ENCODE measurements at places on chromosomes 7 and 10.

- DNase-seq = no peak
Measured at GRCh38 chr10:132460071-132460470, 63.1 kb downstream of the PWWP2B start.

DNA sequence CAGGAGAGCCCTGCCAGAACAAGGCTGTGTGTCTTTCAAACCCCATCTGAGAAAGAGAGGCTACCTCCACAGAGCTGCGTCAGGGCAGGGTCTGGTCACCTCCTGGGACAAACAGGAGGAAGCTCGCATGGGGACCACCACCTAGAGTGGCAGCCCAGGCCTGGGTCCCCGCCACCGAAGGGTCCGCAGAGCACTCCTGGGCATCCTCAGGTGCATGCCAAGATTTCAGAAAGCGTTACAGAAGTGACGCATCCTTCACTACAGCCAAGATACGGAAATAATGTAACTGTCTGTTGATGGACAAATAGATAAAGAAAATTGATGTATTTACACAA is 42.6 kb downstream of the GSDME start:
- DNase-seq = no peak

GRCh38 chr10:16586358-16587138 is 64.9 kb upstream of the C1QL3 start:
- DNase-seq = no peak

- no peak for DNase-seq
Measured at GRCh38 chr10:23910291-23910690, 298.6 kb upstream of the KIAA1217 start.

DNA sequence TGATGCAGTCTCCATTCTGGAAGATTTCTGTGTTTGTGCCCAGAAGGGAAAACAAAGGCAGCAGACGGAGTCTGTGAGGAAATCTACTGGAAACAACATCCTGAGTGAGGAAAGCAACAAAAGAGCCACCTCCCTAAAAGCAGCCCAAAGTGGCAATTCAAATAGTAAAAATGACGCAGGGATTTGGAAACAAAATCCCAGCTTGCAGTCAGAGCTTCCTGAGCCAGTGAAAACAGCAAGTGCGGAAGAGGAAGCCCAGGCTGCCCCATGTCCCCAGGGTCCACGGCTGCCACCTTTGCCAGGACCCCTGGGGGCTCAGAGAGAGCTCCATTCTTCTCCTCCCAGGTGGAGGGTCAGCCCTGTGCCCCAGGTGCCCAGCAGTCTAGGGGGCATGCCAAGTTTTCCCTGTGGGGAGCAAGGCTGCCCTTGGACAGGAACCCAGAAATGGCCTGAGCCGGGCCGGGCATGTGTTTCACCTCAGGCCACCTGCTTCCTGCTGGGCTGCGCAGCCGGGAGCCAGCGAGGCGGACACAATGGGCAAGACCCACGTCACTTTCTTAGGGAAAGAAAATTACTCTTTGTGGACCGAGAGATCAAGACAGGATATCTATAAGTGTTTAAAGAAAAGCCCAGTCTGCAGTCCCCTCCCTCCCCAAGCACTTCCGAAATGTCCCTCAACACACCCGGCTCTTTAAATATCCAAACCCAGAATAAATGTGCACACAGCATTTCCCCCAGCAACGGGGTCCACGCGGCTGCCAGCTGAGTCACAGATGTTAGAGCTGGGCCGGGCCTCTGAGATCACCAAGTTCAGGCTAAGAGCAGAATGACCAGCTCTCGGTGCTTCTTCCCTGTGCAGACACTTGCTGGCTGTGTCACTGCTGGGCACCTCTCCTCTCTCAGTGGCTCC is 231.1 kb downstream of the ARHGAP12 start:
- no peak for DNase-seq

GRCh38 chr10:78907551-78908211 is 161.1 kb upstream of the ZMIZ1 start:
- no peak for DNase-seq

- no peak for DNase-seq
Measured at GRCh38 chr7:145511004-145511403, 605.6 kb upstream of the CNTNAP2 start.

GRCh38 chr7:38817526-38817925 is 91.5 kb downstream of the VPS41 start:
- no peak for DNase-seq

- DNase-seq = no peak
Measured at GRCh38 chr10:26987851-26988250, 112.4 kb downstream of the ANKRD26 start.

GRCh38 chr10:93224005-93224779 is 150.5 kb downstream of the CYP26A1 start:
- DNase-seq = no peak

- no peak for DNase-seq
Measured at GRCh38 chr7:91079487-91079886, 184.7 kb upstream of the FZD1 start.

DNA sequence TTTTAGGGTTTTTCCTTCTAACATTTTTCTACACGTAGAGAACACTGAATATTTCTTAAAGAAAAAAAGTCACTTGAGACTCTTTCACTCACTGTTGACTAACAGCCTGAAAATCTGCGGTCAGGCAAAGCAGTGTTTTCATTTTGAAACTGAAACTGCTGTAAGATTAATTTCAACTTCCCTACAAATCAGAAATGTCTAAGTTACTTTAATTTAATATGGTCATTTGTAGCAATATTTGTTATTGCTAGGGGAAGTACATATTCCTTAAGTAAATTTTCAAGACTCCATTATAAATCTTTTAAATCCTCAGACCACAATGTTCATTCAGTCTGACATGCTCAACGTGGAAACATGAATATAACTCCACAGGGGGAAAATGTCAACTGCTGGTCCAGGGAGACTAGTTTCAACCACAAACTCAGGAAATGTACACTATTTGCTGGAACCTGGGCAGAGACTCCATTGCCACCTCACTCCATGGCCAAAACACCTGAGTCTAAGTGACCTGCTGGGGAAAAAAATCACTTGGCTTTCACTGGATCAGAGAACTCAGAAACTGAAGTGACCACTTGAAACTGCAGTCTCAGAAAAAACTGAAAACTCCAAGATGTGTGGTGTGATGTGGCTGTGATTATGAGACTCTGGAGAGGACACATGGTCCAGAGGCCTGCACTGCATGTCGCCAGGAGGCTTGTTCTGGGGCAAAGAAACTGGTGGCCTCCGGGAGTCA is 161.2 kb downstream of the TAX1BP1 start:
- DNase-seq = no peak

DNA sequence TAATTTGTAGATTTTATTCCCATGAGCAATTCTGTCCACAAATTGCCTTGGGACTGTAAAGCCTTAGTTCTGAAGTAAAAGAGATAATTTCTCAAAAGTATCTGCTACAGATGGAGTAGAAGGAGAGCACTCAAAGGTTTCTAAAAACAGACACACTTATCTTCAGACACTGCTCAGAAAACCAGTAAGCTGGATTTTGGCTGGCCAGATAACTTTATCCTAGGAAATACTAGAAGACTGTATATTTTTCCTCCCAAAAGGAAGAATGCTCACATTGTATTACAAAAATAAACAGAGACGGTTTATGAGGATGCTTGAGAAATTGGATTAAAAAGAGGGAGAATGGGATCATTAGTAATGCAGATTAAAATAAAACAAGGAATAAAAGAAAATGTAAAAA is 178.0 kb upstream of the IGFBP3 start:
- DNase-seq = no peak

- no peak for DNase-seq
Measured at GRCh38 chr10:130254662-130255061, 118.5 kb downstream of the GLRX3 start.

GRCh38 chr10:83917537-83918506 is 221.5 kb upstream of the GHITM start:
- DNase-seq = no peak

- DNase-seq = no peak
Measured at GRCh38 chr7:25319707-25320106, 91.4 kb upstream of the NPVF start.

- no peak for DNase-seq
Measured at GRCh38 chr10:132616170-132616995, 78.8 kb downstream of the INPP5A start.

DNA sequence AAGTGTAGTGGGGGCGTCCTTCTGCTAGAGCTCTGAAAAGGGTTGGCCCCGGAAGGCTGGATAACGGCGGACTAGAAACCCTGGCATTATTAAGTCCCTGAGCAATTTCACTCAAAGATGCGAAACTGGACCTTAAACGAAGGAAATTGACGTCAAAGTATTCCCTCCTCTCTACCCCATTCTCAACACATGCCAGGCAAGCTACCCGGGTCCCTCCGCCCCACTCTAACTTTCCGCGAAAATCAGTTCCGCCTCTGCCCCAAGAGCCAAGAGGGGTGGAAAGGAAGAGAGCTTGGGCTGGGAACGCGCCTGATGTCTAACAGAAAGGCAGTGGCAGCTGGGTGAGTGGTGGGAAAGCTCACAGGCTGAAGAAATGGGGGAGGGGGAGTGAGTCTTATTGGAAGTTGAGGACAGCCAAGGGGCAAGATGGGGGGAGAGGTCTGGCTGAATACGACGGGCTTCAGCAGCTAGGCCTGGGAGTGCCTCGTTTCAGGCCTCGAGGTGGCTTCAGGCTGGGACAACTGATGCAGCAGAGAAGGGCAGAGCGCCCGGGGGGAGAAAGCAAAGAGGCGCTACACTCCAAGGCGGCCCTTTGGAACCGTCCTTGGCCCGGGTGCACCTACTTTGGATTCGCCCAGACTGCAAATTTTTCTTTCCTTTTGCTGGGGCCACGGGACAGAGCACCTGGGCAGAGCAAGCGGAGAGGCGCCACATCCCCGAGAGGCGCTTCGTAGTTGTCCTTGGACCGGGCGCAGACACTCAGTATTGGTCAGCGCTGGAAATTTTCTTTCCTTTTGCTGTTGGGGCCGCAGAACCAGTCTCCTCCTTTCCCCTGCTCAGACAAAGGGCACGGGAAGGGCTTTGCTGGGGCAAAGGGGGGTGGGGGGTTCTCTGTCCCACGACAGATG is 2.0 kb upstream of the FEZF1 start:
- no peak for DNase-seq

- no peak for DNase-seq
Measured at GRCh38 chr10:93566435-93567276, at the start of gene FFAR4. Gene FFAR4 (plus strand): TSS chr10:93566665. CDS start chr10:93566721, 56 bp downstream.

DNA sequence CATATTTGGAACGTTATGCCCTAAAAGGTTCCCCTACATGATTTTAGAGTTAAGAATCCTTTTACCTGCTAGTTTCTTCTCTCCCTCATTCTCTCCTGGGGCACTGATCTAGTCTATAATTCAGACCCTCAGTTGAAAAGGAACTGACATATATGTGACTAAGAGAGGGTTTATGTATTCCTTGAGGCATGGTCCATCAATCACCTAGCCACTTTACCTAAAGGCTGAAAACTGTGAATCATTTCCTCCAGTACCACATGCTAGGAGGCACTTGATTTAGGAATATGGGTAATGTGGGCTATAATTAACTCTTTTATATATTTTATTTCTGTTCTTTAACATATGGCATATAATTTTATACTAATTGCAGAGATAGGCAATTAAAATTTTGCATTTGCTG is 303.5 kb downstream of the BBS9 start:
- no peak for DNase-seq

- DNase-seq = no peak
Measured at GRCh38 chr7:71193099-71193810, 61.3 kb downstream of the GALNT17 start.

DNA sequence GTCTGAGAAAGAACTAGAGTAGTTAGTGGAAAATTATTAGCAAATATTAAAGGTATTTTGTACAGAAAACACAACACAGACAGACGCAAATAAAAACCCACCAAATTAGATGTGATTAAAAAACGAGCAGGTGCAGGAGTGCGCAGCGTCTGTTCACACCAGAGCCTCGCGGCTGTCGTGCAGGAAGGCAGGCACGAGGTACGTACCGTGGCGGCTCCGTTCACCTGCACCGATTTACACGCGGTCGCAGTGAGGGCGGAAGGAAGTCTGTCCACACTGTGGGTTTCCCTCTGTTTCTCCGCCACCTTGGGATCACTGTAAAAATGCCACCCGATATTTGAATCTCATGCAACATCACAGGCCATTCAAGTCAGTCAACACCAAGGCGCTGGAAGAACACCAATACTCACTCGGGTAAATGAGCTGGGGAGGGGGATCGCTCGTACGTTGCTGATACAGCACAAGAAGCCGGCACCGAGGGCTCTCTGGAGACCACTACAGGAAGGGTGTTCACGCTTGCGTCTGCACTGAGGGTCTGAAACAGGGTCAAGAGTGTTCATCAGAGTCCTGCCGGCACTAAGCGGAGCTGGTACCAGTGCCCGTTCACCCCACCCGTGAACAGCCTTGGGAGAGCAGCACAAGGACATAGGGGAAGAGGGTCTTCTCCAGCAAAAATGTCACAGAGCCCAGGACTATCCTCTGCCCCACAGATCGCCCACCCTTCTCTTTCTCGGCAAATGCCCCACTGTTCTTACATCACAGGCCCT is 116.8 kb downstream of the LARP4B start:
- DNase-seq = no peak

DNA sequence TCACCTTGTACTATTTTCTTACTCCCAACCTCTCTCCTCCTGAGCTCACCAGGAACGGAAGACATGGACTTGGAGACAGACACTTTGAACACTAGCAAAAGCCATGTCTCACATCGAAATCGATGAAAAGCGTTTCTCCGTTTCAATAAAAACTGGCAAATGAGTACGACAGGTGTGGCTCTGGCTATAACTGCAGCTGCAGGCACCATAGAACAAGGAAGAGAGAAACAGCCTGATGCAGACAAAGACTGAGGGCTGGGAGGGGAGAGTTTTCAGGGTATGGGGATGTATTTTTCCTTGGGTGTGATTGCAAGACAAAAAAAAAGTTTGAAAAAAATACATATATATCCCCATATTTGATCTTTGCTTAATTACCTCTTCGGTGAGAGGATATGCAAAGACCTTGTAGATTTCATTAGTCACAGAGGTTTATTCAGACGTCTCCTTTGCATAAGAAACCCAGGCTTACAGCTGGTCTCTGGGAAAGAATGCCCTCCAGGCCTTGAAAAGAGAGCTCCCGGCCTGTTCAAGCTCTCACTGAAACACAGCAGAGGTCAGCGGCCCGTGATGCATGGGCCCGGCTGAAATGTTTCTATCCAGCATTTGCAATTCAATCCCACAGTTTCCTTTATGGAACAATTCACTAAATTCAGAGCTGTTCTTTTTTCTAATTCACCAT is 63.1 kb downstream of the TLL2 start:
- peak; percentile 80 for DNase-seq

- no peak for DNase-seq
Measured at GRCh38 chr10:7206412-7207100, 204.3 kb downstream of the SFMBT2 start.

GRCh38 chr10:78976825-78977755 is 91.7 kb upstream of the ZMIZ1 start:
- DNase-seq = no peak

- DNase-seq = no peak
Measured at GRCh38 chr10:124162774-124163354, 69.5 kb upstream of the CHST15 start.

Measured in iPS DF 19.7 (cell line).